Fibroblast of skin of abdomen (primary cell): ENCODE measurements at places on chromosomes 5 and 9.

GRCh38 chr5:134215757-134216156 is 10.1 kb downstream of the PPP2CA start:
- no peak for DNase-seq

DNA sequence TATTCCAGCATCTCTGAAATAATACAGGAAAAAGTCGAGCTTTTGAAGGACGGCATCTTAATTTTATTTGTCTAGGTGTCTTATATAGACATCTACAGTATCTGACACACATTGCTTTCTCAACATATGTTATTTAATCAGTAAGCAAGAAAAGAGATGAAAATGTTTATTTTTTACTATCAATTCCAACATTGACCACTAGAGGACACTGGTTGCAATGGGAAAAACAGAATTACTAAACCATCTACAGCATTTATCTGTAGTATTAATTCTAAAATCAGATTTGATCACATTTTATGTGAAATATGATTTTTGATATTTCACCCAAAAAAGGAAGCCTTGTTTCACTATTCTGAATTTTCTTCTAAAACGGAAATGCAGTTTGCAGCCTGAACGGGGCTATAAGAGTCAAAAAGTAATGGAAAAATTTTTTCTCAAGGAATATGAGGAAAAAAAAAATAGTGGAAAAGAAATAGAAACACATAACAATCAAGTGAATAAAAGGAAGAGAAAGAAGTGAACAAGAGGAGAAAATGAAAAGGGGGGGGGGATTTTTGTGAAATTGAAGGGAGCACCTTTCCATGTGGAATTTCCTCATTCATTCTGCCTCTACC is 98.6 kb downstream of the OSTF1 start:
- no peak for DNase-seq

GRCh38 chr9:135617538-135617900 is 21.8 kb downstream of the GLT6D1 start:
- no peak for DNase-seq

GRCh38 chr9:28272127-28272526 is 698.8 kb upstream of the C9orf72 start:
- no peak for DNase-seq

DNA sequence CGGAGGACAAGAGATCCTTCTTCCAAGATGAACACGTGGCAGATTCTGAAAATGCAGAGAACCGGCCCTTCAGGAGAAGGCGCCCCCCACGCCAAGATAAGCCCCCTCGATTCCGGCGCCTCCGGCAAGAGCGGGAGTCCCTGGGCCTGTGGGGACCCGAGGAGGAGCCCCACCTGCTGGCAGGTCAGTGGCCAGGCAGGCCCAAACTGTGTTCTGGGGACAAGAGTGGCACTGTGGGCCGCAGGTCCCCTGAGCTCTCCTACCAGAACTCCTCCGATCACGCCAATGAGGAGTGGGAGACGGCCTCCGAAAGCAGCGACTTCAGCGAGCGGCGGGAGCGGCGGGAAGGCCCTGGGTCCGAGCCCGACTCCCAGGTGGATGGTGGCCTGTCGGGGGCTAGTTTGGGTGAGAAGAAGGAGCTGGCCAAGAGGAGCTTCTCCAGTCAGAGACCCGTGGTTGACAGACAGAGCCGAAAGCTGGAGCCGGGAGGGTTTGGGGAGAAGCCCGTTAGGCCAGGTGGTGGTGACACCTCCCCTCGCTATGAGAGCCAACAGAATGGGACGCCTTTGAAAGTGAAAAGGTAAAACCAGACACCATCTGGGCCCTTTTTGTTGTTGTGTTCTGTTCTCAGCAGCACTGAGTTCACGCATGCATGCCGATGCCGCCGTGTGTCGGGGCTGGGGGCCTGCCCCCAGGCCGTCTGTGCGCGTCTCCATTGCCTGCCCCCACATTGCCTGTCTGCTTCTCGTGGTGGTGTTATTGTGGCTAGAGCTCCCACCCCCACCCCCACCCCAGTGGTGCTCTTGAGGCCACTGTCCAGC is 26.6 kb upstream of the POMT1 start:
- DNase-seq: no peak

GRCh38 chr9:107214381-107214780 is 68.7 kb upstream of the RAD23B start:
- no peak for DNase-seq

GRCh38 chr9:125479846-125480615 is 218.4 kb downstream of the GAPVD1 start:
- DNase-seq: no peak

DNA sequence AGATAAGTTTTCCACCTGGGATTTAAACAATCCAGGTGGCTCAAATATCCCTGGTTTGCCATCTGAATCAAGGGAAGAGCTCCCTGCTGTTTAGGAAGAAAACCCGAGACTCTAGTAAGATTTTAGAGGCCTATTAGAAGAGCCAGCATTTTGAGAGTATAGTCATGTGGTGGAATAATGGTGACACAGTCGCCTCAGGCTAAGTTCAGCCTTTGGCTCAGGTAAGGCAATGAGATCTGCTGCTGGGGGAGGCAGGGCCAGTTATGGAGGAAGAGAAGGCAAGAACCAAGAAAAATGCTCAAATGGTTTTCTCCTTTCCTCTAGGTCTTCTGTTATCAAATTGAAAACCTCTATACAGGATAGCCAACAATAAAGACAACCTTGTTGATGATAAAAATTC is 16.2 kb downstream of the RAD1 start:
- no peak for DNase-seq
